Posterior cingulate gyrus (tissue), 11 donors: ENCODE measurements at places on chromosomes 5 and 9.

DNA sequence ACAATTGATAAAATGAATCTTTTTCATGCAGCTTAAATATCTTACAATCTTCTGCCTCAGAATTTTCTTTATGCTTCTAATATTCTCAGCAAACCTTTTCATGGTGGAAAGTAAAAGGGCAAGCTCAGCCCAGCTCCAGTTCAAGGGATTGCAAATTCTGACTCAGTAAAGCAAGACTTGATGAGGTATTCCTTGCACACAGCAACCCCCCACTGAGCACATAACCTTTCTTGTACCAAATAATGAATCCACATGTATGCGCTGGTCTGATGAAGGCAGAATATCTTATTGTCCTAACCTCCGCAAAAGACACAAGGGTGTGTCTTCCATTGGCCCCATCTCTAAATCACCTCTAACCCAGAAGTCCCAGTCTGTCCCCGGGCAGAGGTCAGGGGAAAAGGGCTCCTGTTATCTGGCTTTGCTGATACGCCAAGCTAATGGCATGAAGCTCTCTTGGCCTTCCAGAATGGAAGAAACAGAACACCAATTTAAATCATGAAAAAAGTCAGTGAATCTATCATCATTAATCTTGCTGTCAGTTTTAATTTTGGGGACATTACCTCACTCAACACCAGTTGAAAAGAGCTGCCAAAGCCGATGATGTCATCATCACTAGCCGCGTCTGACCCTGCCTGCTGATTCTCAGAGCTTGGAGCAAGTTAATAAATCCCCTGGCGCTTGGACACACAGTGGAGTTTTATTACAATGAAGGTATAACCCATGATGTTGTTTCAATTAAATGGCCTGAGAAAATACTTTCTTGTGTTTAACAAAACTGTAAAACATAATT lies 592.5 kb upstream of the CLINT1 start:
- DNase-seq: no peak

DNA sequence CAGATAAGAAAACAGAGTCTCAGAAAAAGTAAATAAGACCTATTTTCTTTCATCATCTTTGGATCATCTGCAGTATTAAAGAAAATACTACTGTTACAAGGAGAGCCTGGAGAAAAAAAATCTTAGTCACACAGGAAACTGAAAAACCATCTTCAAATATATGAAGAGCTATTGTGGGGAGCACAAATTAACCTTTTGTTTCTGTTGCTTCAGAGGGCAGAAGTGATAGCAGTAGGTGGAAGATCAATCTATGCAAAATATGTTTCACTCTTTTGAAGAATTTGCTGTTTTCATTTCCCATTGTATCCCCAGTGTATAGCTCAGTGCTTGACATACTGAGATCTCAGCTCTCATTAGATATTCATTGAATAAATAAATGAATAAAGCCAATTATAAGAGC lies 13.1 kb upstream of the CEMIP2 start:
- no peak for DNase-seq

DNA sequence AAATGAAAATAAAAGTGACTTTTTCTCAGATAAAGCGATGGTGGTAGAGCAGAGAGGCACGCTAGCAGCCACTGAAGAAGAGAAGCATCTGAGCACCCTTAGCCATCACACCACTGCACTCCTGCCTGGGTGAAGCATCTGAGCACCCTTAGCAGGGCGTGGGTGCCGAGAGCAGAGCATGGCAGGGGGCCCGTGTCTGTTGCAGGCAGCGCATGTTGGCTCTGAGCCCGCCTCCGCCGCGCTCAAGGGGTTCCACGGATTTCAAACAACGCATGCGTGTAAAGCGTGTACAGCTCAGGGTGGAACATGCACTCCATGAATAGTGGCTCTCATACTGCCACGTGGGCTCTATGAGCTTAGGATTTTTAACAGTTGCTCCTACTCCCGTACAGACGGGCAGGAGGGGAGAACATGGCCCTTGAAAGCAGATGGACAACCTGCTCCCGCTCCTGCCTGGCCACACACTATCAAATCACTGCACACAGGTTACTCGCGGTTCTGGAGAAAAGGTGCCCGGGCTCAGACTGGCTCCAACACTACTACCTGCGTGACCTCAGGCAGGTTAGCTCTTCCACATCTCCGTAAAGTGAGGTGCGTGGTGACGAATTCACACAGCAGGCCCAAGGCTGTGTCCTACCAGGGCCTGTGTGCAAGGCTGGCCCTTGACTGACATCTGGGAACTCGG lies 12.1 kb downstream of the LRRC14B start:
- DNase-seq: no peak

DNA sequence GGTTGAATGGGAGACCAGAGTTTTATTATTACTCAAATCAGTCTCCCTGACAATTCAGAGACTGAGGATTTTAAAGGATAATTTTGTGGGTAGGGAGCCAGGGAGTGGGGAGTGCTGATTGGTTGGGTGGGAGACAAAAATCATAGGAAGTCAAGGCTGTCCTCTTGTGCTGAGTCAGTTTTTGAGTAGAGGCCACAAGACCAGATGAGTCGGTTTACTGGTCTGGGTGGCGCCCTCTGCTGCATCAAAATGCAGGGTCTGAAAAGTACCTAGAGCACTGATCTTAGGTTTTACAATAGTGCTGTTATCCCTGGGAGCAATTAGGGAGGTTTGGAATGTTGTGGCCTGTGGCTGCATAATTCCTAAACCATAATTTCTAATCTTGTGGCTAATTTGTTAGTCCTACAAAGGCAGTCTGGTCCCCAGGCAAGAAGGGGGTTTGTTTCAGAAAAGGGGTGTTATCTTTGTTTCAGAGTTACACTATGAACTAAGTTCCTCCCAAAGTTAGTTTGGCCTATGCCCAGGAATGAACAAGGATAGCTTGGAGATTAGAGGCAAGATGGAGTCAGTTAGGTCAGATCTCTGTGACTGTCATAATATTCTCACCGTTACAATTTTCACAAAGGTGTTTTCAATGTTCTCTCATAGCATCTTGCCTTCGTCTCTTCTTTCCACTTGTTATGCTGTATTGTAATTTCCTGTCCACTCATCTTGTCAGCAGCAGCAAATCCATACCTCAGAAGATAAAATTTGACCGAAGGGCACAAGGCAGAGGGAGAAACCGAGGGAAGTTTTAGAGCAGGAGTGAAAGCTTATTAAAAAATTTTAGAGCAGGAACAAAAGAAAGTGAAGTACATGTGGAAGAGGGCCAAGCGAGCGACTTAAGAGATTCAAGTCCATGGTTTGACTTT lies 59.2 kb upstream of the CLINT1 start:
- peak; percentile 18 for DNase-seq

DNA sequence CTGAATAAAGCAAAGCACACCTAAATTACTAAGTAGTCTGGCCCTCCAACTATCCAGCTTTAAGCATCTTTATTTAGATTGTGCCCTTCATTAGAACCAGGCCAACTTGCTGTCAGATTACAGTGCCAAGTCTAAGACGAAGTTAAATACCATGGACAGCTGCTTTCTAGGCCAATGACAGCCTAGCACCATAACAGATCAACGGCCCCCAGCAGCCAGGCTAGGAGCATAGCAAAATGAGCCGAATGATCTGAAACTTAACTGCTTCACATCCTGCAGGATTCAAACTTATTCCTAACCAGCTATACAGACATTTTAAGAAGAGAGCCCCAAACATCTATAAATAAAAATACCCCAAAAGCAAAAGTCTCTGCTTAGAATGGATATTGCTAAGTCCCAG lies 6.8 kb downstream of the SLC24A2 start:
- DNase-seq: peak; percentile 35

DNA sequence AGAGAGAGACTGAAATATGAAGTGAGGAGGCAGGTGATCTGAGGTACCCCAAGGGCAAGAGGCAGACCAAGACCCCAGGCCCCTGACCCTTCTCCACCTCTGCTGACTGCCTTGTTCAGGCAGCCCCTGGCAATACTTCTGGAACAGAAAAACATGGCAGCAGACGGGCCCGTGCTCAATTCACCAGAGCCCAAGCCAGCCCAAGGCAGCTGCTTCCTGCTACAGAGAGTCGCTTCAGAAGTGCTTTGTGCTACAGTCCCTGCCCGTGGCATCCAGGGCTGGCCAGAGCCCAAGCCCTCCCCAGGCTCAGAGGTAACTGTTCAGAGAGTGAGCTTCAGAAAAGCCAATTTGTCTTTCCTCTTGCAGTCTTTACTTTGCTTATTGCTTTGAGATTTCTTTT lies 151.4 kb upstream of the FSTL4 start:
- DNase-seq: peak; percentile 73

- DNase-seq: no peak
Observed at GRCh38 chr9:36940881-36941280, 93.2 kb downstream of the PAX5 start.

GRCh38 chr5:146218168-146218567 lies 14.8 kb downstream of the RBM27 start:
- no peak for DNase-seq

GRCh38 chr9:115340314-115340713 lies 222.4 kb upstream of the TNC start:
- DNase-seq: no peak
